ENCODE measurements at places on chromosomes 4 and X.

- no peak for DNase-seq
Measured at GRCh38 chrX:39950018-39950688, 147.6 kb downstream of the BCOR start.

DNA sequence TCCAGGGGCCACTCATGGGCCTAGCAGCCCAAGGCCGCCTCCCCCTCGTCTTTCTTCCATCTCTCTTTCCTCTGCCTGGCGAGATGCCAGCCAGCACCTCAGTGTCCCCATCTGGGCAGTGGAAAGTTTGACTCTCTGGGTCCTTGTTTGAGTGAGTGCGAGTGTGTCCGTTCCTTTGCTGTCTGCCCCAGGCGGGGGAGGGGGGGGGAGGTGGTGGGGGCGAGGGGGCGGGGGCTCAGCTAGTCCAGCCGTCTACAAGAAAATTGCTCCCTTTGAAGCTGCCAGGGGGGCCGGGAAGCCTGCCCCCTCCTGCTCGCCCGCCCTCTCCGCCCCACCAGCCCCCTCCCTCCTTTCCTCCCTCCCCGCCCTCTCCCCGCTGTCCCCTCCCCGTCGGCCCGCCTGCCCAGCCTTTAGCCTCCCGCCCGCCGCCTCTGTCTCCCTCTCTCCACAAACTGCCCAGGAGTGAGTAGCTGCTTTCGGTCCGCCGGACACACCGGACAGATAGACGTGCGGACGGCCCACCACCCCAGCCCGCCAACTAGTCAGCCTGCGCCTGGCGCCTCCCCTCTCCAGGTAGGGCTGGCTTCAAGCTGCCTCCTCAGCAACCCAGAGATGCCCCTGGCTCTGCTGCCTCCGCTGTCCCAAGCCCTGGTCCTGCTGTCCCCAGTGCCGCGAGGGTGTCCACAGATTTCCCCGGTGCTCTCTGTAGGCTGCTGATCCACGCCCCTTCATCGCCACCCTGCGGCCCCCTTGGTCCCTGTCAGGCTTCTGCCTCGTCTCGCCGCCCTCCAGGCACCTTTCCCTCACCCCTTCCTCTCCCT lies at the start of gene BGN:
Gene BGN (plus strand): TSS at position 440 of the 821 bp plus-strand sequence. CDS start 9,652 bp downstream, outside the sequence.
- DNase-seq: no peak

DNA sequence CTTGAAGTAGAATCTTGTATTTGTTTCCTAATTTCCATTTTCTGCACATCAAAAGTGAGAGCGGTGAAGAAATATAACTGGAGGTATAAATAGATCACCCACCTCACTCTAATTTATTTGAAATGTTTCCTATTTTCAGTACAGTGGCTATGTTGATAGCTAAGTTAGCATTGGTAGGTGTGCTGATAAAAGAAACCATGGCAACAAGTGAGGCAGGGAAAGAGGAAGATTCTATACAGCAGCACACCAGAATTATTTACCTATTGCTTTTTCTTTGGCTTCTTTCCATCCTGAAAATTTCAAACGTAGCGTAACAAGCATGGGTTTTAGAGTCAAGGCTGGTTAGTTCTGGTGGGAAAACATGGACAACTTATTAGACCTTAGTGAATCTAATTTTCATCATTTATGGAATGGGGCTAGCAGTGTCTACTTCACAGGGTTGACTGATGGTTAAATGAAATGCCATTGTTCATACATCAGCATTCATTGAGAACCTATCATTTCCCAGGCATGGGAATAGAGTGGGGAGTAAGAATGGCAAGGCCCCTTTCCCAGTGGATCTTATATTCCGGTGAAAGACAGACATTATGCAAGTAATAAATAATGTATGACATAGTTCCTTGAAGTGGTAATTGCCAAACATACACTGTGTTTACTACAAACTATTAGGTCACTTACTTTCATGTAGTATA lies 30.6 kb upstream of the CTSO start:
- no peak for DNase-seq

DNA sequence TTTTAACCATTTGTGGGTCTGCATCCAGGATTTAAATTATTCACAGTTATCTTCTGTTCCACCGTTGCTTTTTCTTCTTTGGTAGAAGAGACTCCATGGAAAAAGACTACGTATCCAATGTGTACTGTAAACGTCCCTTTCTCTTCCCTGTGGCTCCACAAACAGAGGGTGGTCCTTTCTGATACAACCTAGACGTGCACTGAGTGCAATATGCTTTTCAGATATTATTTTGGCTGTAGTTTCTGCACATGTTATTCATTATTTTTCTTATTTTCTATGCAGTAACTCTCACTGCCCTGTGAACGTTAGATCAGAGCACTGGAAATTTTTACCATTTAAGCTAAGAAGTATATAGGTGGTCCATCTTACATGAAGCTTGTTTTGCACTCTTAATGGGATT lies 72.7 kb downstream of the SHISA3 start:
- DNase-seq: no peak

DNA sequence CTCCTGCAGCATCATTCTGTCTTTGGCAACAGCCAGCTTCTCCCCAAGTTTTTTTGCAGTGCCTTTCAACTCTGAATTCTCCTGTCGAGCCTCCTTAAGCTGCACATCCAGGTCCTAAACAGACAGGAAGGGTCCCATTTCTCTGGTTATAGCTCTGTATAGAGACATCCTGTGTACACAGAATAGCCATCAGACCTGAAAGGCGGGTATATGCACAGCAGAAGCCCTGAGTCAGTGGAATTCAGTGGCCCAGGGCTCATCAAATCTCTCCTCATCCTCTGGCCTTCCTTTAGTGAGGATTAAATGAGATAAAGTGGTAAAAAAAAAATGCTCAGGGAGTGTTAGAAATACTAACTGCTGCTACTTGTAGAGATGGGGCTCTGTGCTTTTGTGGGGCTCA lies 73.8 kb downstream of the FAM184B start:
- no peak for DNase-seq

- no peak for DNase-seq
Measured at GRCh38 chr4:185332575-185333464, 62.9 kb downstream of the LRP2BP start.

DNA sequence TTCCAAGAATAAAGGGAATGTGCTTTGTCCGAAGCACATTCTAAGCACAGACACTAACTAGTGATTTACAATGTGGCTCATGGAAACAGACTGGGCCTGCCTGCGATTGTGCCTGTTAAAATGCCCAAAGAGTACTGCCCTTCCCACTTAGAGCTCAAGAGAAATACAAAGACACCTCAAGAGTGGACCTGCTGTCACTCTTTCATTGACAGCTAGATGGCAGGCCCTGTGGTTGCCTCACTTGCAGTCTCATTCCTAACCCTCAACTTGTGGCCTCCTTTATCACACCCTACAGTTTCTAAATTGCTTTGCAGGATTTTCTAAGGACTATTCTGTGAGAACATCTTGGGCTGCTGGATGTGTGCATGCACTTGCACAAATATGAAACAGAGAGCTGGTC lies 331.0 kb upstream of the EMCN start:
- DNase-seq: no peak

GRCh38 chr4:47442980-47443379 lies 20.5 kb downstream of the COMMD8 start:
- no peak for DNase-seq

- no peak for DNase-seq
Measured at GRCh38 chr4:4555916-4556315, 14.1 kb upstream of the STX18 start.

DNA sequence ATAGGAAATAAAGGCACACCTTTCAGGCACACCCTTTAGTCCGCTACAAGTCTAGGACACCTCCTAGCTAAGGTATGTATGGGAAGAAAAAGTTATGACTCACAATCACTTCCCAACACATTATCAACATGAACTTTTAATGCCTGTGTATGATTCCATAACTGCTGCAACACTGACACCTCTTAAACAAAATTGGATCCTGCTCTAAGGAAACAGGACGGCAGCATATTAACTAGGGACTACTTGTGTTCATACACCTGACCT lies 2.4 kb upstream of the PPP3CA start:
- no peak for DNase-seq

DNA sequence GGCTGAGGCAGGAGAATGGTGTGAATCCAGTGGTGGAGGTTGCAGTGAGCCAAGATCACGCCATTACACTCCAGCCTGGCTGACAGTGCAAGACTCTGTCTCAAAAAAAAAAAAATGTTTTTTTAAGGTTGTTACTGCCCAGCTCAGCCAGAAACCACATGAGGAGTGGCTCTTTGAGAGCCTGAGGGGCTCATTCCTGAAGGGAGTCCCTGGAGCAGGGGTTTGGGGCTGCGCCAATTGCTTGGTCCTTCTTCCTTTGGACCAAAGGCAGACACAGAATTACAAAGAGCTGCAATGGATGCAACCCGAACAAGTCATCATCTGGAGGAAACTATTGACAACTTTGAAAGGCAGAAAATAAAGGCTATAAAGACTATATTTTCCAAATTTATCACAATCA lies 60.6 kb upstream of the WWC2 start:
- DNase-seq: no peak

DNA sequence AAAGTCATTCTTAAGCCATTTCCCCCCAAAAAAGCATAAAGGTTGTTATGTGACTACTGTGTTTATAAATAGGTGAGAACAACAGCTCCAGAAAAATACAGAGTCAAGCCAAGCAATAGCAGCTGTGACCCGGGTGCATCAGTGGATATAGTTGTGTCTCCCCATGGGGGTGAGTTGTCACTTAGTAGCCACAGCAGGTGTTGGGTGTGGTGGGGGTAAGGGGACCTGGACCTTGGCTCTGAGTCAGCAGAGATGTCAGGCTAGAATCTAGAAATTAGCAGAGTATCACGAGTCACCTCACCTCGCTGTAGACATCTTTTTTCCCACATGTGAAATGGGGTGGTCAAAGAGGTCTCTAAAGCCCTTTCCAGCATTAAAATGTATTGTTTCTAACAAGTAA lies 42.4 kb downstream of the MOSPD2 start:
- DNase-seq: no peak

GRCh38 chr4:159515314-159516025 lies 412.6 kb downstream of the RAPGEF2 start:
- no peak for DNase-seq

DNA sequence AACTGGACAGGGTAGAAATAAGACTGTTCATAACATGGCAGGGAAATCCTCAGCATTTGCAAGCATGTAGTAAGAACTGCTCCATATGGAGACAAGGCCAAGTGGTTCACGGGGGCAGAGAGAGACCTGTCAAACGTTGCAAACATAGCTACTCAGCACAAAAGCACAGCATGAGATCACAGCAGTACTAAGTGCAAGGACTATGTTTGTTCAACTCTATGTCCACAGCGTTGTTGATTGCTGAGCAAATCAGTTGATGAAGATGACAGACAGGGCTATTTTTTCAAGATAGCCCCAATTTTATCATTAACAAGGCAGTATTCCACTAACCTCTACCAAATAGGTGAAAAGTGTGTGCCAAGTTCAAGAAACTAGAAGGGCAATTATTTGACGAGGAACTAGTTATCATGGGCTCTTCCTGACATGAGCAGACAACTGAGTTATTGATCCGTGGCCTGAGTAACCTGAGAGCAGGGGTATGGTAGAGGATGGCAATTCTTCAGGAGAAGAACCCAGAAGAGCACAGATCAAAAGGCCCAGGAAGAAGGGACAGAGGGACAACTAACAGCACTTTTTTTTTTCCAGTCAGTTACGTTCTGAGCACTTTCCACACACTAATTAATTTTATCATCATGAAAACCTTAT lies 57.4 kb downstream of the SPOCK3 start:
- DNase-seq: no peak

- DNase-seq: no peak
Measured at GRCh38 chr4:13940921-13941320, 313.4 kb upstream of the BOD1L1 start.

DNA sequence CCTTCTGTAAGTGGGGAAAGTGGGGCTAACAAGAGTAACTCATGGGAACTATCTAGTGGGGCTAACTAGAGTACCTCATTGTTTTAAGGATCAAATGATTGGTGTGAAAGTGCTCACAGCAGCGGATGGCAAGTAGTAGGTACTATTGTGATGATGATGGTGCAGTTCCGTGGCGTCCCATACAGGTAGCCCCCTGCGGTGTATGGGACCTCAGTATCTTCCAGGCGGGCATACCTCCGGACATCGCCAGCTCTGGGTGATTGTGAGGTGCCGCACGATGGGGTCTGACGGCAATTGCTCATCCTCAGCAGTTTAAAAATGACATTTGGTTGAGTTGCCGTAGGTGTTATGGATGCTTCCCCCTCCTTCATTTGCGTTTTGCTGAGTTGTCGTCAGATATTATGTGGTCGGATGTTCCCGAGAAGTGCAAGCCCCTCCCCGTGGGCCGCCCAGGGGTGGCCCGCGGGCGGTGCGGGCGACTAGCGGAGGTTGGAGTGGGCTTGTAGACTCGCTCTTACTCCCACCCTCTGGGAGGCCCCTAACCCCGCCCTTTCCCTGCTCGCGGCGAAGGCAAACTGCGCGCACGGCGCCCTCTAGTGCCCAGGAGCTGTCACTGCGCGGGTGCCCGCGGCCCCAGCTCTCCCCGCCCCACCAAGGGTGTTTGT lies 18.3 kb upstream of the GPR101 start:
- peak; percentile 24 for DNase-seq

DNA sequence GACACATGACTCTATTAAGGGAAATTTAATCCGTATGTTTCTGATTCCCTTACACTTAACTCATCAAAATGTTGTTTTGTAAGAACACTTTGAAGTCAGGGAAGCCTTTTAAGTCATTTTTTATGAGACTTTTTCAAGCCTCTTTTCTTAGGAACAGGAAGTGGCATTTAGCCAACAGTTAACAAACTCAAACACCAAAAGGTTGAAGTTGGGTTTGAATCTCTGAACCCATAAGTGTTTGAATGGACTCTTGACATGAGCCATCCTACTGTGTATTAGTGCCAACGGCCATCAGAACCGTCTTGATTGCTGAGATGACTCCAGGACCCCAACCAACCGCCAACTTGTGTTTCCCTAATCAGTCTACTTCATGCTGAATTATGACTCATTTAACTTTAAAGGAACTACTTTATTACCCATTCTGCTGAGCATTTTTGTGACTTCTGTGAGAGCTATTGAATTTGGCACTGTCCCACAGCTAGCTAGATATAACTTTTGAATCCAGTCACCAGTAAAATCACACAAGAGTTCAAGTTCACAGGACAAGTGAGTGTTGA lies 209.1 kb upstream of the FAT1 start:
- no peak for DNase-seq

GRCh38 chrX:21996872-21997455 lies 35.2 kb upstream of the PHEX start:
- peak; percentile 11 for DNase-seq

GRCh38 chr4:78477276-78477675 lies 74.3 kb upstream of the ANXA3 start:
- DNase-seq: no peak

- DNase-seq: no peak
Measured at GRCh38 chrX:150940844-150941495, 42.2 kb upstream of the HMGB3 start.
